ENCODE measurements at places on chromosomes 3 and 15. TPM values are rescaled to one million over a fixed set of nuclear protein-coding genes. Genes with fewer than 3 reads are reported as not detected.
A peak's percentile ranks its signal among the peaks of the same experiment; 100 is the strongest.

GRAMD1C gene
- 4.0 TPM for polyA plus RNA-seq

HEXA gene
- 96.8 TPM for polyA plus RNA-seq

C3orf62 gene
- polyA plus RNA-seq: 8.0 TPM

TMEM266 gene
- polyA plus RNA-seq: not detected

MUC4 gene
- 0.25 TPM for polyA plus RNA-seq

GABRA5 gene
- polyA plus RNA-seq: not detected

IL17RB gene
- 1.9 TPM for polyA plus RNA-seq

MON1A gene
- polyA plus RNA-seq: 11.4 TPM

FETUB gene
- polyA plus RNA-seq: not detected

DNA sequence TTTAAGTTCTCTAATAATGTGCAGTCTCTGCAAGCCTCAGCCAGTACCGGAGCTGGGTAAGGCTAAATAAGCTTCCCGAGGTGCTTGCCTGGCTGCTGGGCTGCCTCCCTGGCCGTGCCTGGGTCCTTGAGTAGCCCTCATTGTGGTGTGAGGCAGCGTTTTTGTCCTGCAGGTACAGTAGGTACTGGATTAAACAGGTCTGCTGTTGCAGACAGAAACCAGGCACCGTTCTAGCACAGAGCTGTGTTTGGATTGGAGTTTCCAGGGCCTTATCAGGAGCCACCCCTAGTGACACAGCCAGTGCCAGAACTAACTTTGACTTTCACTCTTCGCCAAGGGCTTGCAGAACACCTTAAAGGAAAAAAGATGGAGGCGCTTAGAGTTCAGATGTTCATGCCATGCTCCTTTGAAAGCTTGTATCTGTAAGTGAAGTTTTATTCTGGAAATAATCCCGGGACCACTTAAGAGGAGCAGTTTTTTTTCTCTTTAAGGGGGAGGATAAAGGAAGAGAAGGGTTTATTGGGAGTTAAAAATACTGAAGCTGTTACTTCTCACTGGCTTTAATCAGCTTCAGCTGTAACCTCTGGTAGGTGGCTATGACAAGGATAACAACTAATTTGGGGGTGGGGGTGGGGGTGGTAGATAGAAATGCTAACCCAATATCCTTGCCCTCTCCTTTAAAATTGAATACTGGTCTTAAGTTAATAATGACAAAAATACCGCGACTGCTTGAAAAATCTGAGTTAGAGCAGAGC lies 126.8 kb downstream of the MITF start:
- no peak for DNase-seq

DNA sequence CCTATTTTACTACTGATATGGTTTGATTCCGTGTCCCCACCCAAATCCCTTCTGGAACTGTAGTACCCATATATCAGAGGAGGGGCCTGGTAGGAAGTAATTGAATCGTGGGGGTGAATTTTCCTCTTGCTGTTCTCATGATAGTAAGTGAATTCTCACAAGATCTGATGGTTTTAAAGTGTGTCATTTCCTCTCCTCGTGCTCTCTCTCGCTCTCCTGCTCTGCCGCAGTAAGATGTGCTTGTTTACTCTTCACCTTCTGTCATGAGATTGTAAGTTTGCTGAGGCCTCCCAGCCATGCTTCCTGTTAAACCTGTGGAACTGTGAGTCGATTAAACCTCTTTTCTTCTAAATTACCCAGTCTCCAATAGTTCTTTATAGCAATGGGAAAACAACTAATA lies 81.2 kb upstream of the ZBTB20 start:
- no peak for DNase-seq

- no peak for DNase-seq
These were observed 335.6 kb downstream of the NLGN1 start for GRCh38 chr3:173733029-173733652.

- DNase-seq: no peak
These were observed 8.6 kb downstream of the FOXB1 start for GRCh38 chr15:60012695-60013094.

- no peak for DNase-seq
These were observed 70.2 kb downstream of the PEAK1 start for GRCh38 chr15:77349666-77350065.

DNA sequence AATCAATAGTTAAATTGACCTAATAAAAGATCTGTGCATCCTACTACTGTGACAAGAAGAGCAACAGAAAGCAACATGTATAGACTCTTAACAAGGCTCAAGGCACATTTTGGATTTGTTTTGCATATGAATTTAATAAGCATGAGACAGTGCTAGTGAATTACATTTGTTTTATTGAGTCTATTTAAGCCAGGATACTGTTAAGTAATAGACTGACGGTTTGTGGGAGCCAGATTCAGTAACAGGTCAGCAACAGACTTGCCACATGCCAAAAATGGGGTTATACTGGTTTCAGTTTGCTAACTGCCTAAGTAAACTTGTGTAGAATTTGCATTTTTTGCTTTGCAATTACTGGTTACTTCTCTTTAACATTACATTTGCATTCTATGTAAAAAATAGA lies 54.0 kb downstream of the MBNL1 start:
- no peak for DNase-seq

GRCh38 chr3:9867106-9867505 lies 12.9 kb downstream of the CIDEC start:
- no peak for DNase-seq

DNA sequence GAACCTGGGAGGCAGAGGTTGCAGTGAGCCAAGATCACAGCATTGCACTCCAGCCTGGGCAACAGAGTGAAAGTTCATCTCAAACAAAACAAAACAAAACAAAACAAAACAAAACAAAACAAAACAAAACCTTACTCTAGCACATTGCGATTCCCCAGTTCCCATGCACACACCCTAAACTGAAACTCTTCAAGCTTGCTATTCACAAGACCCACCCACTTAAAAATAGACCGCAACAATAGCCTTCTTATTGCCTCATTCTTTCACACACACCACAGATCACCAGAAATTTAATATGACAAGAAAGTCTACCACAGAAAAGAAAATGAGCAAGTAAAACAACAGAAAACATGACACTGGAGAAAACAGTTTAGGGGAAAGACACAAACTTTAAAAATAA lies 598.4 kb downstream of the FHIT start:
- DNase-seq: no peak

GRCh38 chr3:14371573-14372474 lies 30.6 kb upstream of the SLC6A6 start:
- peak; percentile 82 for DNase-seq

GRCh38 chr3:83868909-83869567 lies 1089.8 kb upstream of the CADM2 start:
- DNase-seq: no peak

- peak; percentile 94 for DNase-seq
These were observed 58.5 kb downstream of the CMSS1 start for GRCh38 chr3:99875929-99876841.

DNA sequence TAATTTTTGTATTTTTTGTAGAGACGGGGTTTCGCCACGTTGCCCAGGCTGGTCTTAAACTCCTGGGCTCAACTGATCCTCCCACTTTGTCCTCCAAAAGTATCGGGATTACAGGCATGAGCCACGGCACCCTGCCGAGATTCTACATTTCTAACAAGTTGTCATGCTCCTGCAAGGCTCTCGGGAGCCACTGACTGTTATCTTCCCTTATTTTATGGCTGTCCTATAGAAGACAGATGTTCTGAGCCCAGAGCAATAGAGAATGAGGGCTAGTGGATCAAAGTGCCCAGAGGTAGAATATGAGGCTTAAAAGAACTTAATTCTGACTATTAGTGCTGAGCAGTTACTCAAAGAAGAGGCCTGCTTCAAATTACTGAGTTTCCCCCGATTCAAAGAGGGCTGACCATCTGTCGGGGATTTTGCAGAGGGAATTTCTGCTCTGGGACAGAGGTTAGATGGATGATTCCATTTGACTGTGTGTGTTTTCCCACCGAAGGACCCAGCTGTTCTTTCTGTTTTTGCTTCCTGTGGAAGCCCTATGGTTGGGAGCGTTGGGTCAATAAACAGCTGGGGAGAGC lies 39.5 kb downstream of the ITPR1 start:
- DNase-seq: no peak

GRCh38 chr3:193779933-193780332 lies 186.9 kb downstream of the OPA1 start:
- no peak for DNase-seq

GRCh38 chr3:80334534-80334933 lies 566.7 kb upstream of the ROBO1 start:
- DNase-seq: no peak

GRCh38 chr3:190000861-190001196 lies 119.9 kb downstream of the P3H2 start:
- DNase-seq: no peak

- DNase-seq: no peak
These were observed 346.2 kb downstream of the GRM7 start for GRCh38 chr3:7207125-7207524.

GRCh38 chr3:138914870-138915502 lies 32.0 kb downstream of the FOXL2 start:
- no peak for DNase-seq

DNA sequence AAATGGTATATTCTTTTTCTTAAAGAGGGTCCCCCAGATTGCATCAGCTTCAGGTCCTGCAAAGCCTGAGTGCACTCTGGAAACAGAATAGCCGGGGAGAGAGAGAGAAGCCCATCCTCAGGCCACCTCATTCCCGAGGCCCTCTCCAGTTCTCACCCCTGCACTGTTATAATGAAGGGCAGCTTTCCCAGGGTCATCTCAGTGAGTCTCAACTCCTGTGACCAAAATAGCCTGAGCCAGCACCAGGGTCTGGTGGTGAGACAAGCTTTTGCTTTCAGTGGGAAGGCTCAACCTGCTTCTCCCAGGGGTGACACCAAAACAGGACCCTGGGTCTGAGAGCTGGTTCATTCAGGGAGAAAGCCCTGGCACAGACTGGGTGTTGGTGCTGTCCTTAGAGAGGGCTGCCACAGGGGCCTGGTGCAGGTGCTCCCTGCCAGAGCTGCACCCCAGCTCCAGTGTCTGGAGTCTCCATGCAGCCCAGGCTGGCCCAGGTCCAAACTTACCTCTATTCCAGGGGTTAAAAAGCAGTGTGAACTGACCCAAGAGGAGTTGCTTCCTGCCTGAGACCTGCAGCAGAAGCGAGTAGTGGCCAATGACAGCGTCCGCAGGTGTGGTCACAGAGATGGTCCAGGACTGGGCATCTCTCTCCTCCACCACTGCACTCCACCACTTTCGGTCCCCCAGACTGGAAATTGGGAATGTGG lies 6.1 kb downstream of the EPB42 start:
- DNase-seq: no peak

DNA sequence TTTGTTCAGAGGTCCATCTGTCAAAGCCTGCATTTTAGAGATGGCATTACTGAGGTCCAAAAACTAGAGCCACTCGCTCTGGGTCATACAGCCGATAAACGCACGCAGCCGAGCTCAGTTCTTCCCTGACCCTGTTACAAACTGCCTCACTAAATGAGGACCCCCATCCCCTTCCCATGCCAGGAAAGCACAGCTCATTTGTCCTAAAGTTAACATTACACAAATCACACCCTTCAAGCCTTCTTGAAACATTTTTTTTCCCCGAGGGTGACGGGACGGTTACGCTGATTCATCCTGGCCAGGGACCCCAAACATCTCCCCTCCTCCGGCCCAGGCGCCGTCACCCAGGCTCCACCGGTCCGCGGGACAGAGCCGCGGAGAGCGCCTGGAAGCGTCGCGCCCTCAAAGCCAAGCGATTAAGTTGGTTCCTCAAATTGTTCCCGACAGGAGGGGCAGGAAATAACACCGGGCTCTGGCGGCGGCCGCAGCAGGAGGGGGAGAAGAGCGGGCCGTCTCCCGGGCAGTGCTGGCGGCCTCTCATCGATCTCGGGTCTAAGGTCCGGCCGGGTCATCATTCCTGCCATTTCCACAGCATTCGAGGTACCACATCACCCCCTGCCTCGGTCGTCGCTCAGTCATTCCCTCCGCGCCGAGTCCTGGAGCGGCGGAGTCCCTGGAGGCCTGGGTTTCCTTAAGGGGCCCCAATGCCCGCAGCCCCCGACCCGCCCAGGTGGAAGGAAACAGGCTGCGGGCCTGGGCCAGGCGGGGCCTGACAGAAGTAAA lies 619 bp upstream of the CMTM8 start:
- DNase-seq: peak; percentile 64

- DNase-seq: no peak
These were observed 12.3 kb upstream of the PDZRN3 start for GRCh38 chr3:73637042-73637441.

- DNase-seq: no peak
These were observed 512.1 kb downstream of the MAGI1 start for GRCh38 chr3:65526656-65527055.

DNA sequence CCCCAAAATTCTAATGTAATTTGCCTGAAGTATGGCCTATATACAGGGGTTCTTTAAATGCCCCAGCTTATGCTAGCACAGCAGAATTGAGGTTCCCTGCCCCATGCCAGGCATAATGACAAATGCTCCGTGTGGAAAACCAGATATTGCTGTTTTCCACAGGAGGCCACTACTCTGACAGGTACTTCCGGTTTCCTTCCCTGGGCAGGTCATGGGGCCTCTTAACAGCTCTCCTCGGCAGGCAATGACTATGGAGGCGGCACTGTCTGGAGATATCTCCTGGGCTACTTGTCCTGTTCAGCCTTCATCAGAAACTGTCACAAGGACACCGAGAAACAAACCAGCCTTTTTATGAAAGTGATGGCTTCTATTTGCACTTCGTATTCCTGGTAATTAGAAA lies 54.8 kb downstream of the SLC7A14 start:
- DNase-seq: no peak

- no peak for DNase-seq
These were observed 857.9 kb upstream of the CADM2 start for GRCh38 chr3:84100861-84101260.

- DNase-seq: no peak
These were observed 497.7 kb upstream of the TBL1XR1 start for GRCh38 chr3:177694951-177695350.

DNA sequence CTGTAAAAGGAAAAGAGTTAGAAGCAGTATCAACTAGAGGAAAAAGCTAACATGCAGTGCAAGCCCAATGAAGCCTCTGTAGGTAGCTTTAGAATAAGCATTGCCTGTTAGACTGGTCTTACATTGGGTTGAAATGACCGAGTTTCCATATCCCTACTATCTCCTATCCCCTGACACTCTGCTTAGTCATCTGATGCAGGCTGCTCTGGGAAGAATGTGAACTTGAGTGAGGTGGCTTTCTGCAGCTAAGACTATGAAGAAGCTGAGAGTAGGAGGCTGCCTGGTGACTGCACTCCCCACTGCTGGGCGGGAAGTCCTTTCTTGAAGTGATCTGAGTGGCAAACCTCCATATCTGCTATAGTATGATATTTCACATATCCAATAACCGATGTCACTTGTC lies 64.7 kb downstream of the OXSM start:
- DNase-seq: no peak

DNA sequence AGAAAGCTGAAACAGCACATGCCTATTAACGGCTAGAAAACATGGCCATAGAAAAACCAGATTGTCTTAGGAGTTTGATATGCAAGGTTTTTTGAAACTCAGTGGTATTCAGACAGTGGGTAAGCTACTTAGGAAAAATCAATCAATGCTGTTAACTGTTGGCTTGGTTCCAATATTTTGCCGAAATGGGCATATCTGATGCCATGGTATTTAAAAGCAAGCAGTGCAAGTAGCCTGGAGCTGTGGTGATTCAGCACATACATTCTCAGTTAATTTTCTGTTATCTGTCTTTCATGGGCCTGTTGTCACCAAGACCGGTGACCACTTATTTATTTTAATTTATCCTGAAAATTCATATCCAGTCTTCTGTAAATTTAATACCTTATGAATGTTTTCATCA lies 17.3 kb upstream of the SUCNR1 start:
- DNase-seq: no peak

GRCh38 chr3:71549951-71550350 lies 33.6 kb downstream of the FOXP1 start:
- no peak for DNase-seq

GRCh38 chr3:114186501-114186900 lies 7.6 kb upstream of the DRD3 start:
- DNase-seq: no peak

GRCh38 chr15:40845036-40845435 lies 1.2 kb downstream of the SPINT1 start:
- no peak for DNase-seq

Measured in aorta (tissue), 5 donors.